ENCODE measurements at places on chromosomes 7 and 10. TPM values are rescaled to one million over a fixed set of nuclear protein-coding genes. Genes with fewer than 3 reads are reported as not detected.

Gene DRGX
- total RNA-seq = not detected

Gene CPA2
- not detected for total RNA-seq

Gene CLDN15
- total RNA-seq = 2.6 TPM

Gene NXPH1
- total RNA-seq = not detected

Gene SEMA3E
- 0.70 TPM for total RNA-seq

Gene EIF5AL1
- total RNA-seq = 0.08 TPM

Gene FBXL13
- 0.32 TPM for total RNA-seq

Gene OR2A5
- not detected for total RNA-seq

Gene SIRT1
- total RNA-seq = 16.1 TPM

Gene BTAF1
- 15.9 TPM for total RNA-seq

Gene AKR1D1
- total RNA-seq = not detected

Gene DENND10
- 22.2 TPM for total RNA-seq

Gene ANK3
- 173 TPM for total RNA-seq
